ENCODE measurements at places on chromosomes 16 and 17.

DNA sequence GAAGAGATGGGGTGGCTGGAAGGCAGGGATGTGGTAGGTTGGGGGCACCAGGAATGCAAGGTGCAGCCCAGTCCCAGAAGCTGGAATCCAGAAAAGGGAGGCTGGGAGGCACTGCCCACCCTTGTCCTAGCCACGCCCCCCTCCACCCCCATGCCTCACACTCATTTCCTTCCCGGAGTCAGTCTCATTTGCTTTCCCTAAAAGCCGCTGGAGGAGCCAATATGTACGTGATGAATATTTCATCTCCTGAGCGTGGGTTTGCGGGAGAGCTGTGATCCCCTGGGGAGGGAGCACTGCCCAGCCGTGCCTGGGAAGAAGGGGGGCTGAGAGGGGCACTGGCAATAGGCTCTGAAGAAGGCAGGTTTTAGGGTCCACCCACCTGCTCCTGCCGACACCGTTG is 124.5 kb upstream of the LHX1 start:
- DNase-seq, result no peak

- DNase-seq, result no peak
These were observed 113.2 kb upstream of the MAF start for GRCh38 chr16:79713609-79714309.

- DNase-seq, result no peak
These were observed 62.9 kb upstream of the AMZ2 start for GRCh38 chr17:68184816-68185436.

GRCh38 chr17:17568772-17569195 is 22.7 kb downstream of the PEMT start:
- DNase-seq, result peak; percentile 28

DNA sequence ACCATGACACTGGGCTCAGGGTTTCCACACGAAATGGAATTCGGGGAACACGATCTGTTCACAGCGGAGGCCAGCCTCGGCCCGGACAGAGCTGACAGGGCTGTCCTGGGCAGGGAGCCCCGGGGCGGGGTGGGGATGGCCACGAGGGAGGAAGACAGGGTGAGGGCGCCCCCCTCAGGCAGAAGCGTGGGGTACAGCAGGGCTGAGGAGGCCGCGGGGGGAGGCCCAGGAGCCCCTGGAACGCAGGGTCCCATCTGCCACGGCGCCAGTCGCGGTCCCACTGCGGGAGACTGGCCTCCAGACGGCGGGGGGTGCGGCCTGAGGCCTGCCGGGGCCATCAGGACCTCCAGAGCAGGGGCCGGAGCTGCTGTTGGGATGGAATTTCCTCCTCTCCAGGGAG is 75.9 kb downstream of the LMF1 start:
- no peak for DNase-seq

DNA sequence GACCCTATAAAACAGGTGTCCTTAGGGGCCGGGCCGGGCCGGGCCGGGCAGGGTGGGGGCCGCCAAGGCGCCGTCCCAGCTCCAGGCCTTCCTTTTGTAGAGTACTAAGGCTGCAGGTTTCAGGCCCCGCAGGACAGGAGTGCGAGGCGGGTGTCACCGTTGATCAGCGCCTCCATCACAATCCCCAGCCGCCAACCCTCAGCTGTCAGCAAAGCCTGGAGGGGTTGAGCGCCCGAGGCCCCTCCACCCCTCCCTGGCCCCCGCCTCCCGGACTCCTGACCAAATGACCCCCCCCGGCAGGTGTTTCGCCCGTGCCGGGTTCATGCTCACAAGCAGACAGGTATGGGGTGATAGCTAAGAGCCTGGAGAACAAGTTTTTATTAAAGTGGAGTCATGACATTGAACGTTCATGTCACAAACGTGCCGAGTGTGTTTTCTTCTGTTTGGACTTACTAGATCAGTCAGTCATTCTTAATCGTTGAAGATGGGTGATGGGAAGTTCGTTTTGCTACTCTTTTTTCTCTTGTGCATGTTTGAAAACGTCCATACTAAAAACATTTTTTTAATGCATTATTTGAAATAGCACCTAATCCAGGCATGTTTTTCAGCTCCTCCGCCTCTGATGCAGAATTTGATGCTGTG is 534 bp downstream of the ARL2BP start:
- no peak for DNase-seq

GRCh38 chr16:16143038-16143763 is 80.1 kb downstream of the ABCC6 start:
- no peak for DNase-seq

DNA sequence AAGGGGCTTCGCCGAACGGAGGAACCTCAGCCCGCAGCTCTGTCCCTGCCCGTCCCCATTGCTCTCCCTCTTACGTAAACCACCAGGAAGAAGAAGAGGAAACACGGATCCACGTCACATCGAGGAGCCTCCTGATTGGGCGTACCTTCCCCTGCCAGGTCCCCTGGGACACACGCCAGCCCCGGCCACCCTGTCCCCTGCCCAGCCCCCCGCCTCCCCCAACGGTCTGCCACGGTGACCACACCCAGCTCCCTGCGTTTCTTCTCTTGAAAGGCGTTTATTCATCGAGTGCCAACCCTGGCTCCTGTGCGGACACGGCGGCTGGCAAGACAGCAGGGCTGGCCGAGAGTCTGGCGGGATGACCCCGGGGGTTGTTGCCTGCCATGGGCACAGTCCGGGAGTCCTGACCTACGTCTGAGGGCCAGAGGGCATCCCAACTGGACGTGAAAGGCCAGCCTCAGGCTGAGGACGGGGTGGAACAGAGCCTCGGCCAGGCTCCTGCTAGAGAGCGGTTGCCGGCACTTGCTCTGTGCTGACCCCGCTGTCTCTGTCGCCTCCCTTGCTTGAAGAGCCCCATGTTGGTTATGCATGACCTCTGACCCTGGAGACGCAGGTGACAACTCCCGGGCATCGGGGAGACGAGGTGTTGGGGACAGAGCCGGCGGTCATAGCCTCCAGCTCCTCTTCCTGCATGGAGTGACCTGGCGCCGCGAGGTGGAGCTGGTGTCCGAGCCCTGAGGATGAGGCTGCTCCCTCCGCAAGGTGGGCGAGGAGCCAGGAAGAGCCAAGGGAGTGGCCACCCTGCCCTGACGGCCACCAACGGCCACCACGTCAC is 40.5 kb upstream of the ACSF3 start:
- no peak for DNase-seq

- DNase-seq, result no peak
These were observed 37.5 kb downstream of the AKAP10 start for GRCh38 chr17:19939993-19940721.

- DNase-seq, result no peak
These were observed 79.3 kb downstream of the SDR42E1 start for GRCh38 chr16:81931927-81932326.
